ENCODE measurements at places on chromosomes 1 and 21.

- DNase-seq = peak; percentile 100
Observed at GRCh38 chr1:11262171-11263049, at the start of gene MTOR. TSS of gene MTOR (minus strand) at chr1:11262551. CDS start at chr1:11259409, 3,142 bp downstream.

GRCh38 chr1:113545210-113545609 lies 154.9 kb downstream of the MAGI3 start:
- peak; percentile 15 for DNase-seq

- no peak for DNase-seq
Observed at GRCh38 chr1:22824466-22824865, 113.8 kb downstream of the EPHB2 start.

DNA sequence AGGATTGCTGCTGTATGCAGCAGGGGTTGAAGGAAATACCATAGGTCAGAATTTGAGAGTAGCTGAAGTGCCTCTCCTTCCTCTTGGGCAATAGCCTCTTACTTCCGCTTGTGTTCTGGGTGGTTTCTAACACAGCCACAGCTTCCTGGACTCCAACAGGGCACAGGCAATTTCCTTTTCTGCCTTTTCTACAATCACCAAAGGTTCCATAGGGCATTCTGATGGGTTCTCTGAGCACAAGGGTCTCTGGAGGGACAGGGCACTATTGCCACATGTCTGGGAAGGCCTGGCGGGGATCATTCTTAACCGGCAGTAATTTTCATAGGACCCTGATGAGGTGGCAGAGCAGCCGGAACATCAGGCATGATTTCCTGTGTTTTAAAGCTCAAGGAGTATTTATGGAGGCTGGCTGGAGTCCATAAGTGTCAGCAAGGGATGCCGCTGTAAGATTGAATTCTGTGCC lies 5.5 kb upstream of the AGTRAP start:
- DNase-seq = no peak

GRCh38 chr1:11940260-11940921 lies 5.9 kb downstream of the PLOD1 start:
- DNase-seq = no peak

GRCh38 chr1:52552236-52552504 lies 722 bp downstream of the TUT4 start:
- DNase-seq = peak; percentile 22

GRCh38 chr1:231576804-231577718 lies 48.6 kb downstream of the TSNAX start:
- no peak for DNase-seq

- no peak for DNase-seq
Observed at GRCh38 chr1:232773752-232774151, 31.5 kb upstream of the MAP10 start.

GRCh38 chr1:202659974-202660373 lies 50.3 kb downstream of the SYT2 start:
- DNase-seq = no peak

- no peak for DNase-seq
Observed at GRCh38 chr1:64765826-64766225, 21.0 kb downstream of the RAVER2 start.

GRCh38 chr1:78650114-78650660 lies 556 bp downstream of the IFI44 start:
- peak; percentile 3 for DNase-seq

GRCh38 chr1:222974496-222974895 lies 159.7 kb downstream of the DISP1 start:
- peak; percentile 66 for DNase-seq

GRCh38 chr1:116989835-116990234 lies 11.7 kb upstream of the CD101 start:
- DNase-seq = no peak

DNA sequence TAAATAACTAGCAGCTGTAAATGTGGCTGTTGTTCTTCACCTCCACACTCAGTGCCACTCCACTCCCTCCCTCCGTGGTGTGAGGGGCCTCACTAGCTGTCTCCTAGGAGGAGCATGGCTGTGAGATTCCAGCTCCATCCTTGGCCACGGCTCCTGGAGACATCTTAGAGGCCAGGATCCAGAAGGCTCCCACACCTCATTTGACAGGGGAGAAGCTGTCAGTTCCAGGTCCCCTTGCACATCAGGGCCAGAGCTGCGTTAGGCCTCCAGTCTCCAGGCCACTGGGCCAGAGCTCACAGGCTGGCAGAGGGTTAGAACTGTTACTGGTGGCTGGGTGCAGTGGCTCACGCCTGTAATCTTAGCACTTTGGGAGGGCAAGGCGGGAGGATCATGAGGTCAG lies 15.0 kb downstream of the PCSK9 start:
- no peak for DNase-seq

DNA sequence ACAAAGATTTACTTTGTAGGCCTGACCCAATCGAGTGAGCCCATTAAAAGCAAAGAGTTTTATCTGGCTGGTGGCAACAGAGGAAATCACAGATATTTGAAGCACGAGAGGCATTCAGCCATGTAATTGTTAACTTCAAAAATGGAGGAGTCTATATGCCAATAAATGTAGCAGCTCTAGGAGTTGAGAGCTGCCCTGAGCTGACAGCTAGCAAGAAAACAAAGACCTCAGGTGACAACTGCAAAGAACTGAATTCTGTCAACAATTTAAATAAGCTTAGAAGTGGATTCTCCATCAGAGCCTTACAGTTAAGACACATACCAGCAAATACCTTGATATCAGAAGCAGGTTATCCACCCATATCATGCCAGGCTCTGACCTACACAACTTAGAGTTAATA lies 463.1 kb upstream of the NEGR1 start:
- DNase-seq = no peak

GRCh38 chr1:65404941-65405340 lies 15.5 kb upstream of the LEPR start:
- no peak for DNase-seq

GRCh38 chr1:111366256-111366655 lies 61.3 kb downstream of the OVGP1 start:
- no peak for DNase-seq

DNA sequence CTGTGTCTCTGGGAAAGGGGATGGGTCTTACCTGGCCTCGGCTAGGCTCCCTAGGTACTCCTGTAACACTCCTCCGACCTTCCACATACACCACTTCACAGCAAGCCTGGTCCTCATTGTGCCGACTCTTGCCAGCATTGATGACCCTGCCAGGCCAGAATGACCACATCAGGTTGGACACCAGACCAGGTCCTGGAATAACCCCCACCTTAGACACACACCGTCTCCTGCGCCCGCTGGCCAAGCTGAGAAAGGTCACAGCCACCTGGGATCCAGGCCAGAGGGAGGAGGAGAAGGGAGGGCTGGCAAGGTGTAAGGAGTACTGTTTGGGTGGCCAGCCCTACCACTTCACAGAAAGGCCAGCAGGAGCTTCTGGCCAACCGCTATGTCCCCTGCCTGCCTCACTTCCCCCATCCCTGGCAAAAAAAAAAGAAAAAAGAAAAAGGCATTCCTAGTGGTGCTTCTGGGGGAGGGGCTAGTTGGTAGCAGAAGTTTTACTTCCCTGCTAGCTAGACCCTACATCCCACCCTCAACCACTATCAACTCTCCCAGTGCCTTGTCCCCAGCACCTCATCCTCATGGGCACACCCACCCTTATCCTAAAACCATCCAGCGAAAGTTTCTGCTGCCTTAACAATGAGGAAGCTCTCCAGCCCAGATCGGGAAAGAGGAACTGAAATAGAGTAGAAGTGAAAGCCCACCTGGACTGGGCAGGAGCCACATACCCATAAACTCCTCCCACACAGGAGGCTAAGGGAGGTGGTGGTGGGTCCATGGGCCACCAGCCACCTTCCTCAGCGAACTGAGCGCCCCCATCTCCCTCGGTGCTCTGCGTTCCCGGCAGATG lies 1.4 kb downstream of the PPM1J start:
- DNase-seq = no peak

DNA sequence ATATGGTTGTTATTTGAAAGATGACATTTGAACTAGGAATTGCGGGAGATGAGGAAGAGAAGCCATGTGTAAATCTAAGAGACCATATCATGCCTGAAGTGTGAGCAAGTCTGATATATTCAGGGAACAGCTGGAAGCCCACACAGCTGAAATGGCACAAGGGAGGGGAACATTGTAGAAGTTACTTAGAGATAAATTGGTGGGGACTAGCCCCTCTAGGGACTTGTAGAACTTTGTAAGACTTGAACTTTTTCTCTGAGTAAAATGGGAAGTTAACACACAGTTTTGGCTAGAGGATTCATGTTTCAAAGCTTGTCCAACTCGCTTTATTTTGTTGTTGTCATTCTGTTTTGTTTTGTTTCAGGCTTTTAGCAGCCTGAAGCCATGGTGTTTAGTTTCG lies 216.4 kb downstream of the FMN2 start:
- no peak for DNase-seq

- no peak for DNase-seq
Observed at GRCh38 chr1:98516306-98516705, 145.2 kb upstream of the SNX7 start.

DNA sequence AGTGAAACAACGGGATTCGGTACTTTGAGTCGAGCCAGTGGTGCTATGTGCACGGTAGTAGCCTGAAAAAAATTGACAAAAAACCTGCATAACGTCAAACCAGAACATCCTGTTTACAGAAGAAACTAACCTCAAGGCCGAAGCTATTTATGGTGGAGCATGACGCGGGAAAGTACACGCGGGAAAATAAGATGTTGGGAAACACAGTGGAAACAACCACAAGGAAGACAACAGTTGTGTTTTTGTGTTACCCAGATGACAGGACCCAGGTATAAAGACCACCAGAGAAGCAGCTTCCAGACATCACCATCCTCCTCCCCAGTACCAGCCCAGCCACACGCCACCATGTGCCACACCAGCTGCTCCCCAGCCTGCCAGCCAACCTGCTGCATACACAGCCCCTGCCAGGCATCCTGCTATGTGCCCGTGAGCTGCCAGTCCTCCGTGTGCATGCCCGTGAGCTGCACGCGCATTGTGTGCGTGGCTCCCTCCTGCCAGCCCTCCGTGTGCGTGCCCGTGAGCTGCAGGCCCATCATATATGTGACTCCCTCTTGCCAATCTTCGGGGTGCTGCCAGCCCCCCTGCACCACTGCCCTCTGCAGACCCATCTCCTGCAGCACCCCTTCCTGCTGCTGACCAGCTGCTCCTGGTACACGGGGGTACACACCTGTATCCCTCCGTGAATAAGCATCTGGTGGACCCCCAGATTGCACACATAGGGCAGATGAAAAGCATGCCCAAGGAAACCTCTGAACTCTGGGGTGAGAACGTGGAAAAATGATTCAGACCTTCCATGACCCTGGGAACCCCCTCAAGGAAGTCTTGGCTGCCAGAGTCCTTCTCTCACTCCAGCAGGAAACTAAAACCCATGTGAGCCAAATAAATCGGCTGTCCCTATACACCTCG lies at the start of gene KRTAP12-3:
Gene KRTAP12-3 (plus strand): TSS at position 298 of the 906 bp plus-strand sequence. CDS start 48 bp downstream, at position 346.
- no peak for DNase-seq

DNA sequence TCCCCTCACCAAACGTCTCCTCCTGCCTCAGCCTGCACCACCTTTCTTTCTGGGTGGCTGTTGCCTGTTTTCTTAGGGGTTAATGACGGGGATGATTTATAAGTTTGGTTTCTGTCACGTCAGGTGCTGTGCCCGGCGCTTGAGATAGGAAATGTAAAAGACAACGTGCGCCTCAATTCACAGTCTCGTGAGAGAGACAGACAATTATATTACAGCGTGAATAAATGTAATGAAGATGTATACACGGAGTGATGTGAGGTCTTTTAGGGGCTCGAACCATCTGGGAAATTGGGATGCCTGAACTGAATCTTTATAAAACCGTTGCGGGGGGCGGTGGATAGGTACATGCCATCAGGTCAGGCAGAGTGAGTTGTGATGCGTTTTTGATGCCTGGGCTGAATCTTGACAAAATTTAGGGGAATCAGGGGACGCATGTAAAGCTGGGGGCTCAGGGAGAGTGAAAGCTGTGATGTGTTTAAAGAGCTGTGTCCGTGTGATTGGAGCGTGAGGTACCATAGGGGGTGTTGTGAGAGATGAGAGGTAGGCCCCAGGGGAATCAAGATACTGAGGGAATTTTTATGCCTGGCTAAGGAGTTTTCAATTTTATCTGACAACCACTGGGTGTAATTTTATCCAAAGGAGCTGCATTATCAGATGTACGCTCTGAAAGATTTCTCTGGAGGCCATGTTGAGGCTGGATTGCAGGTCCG lies 831 bp downstream of the TIPRL start:
- DNase-seq = peak; percentile 21

Measured in fibroblast of skin of scalp (primary cell).